Type B pancreatic cell (in vitro differentiated cells): ENCODE measurements at places on chromosomes 5 and 9. TPM values are rescaled to one million over a fixed set of nuclear protein-coding genes. Genes with fewer than 3 reads are reported as not detected.

INSYN2B gene
- total RNA-seq = 1.5 TPM in 1 of 2 replicates, not detected in the other

DNA sequence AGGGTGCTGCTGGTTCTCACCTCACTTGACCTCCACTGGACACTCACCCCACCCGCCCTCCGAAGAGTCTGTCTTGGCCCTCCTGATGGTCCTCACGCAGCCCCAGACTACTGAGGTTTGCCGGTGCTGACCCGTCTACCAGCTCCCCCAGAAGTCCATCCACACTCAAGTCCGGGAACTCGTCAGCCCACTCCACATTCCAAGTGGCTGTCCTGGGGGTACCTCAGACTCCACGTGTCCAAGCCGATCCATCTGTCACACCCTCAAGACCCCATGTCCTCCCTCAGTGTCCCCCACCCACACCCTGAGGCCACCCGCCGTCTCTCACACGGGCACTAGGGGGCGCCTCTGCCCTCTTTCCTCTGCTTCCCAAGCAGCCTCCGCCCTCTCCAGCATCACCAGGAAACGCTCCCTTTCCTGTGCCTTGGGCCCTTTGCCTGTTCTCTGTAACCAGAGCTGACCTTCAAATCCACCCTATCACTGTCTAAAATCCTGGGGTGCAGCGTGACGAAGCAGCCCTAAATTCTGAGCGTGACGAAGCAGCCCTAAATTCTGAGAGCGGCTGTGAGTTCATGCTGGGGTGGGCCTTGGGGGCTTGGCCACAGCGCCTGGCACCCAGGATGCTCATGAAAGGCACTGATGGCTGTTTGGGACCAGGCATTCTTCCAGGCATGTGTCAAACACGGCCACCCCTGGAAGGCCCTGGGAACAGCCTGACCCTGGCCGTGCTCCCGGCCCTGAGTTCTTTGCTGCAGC is 95.7 kb downstream of the KCNT1 start:
- no peaks in the 10 kb centered on the region for H3K36me3 ChIP-seq
- no peak for DNase-seq
- no peak overlapping the region for H3K27ac ChIP-seq
- no peaks in the 10 kb centered on the region for H3K27me3 ChIP-seq
- H3K4me1 ChIP-seq = no peaks in the 10 kb centered on the region

GRCh38 chr5:59169768-59170150 is 586.9 kb downstream of the RAB3C start:
- peaks cover 40% of the 10 kb centered on the region for H3K4me1 ChIP-seq
- H3K27ac ChIP-seq = peak overlapping the region; percentile 90
- peaks cover 6% of the 10 kb centered on the region for H3K36me3 ChIP-seq

- H3K4me3 ChIP-seq = no peak overlapping the region
- no peaks in the 10 kb centered on the region for H3K4me1 ChIP-seq
- H3K27ac ChIP-seq = no peak overlapping the region
- H3K36me3 ChIP-seq = no peaks in the 10 kb centered on the region
- no peak for DNase-seq
These were observed 186.7 kb downstream of the DRD1 start for GRCh38 chr5:175257128-175257846.

SLC23A1 gene
- 1.6 and 2.1 TPM in 2 replicates for total RNA-seq

DNA sequence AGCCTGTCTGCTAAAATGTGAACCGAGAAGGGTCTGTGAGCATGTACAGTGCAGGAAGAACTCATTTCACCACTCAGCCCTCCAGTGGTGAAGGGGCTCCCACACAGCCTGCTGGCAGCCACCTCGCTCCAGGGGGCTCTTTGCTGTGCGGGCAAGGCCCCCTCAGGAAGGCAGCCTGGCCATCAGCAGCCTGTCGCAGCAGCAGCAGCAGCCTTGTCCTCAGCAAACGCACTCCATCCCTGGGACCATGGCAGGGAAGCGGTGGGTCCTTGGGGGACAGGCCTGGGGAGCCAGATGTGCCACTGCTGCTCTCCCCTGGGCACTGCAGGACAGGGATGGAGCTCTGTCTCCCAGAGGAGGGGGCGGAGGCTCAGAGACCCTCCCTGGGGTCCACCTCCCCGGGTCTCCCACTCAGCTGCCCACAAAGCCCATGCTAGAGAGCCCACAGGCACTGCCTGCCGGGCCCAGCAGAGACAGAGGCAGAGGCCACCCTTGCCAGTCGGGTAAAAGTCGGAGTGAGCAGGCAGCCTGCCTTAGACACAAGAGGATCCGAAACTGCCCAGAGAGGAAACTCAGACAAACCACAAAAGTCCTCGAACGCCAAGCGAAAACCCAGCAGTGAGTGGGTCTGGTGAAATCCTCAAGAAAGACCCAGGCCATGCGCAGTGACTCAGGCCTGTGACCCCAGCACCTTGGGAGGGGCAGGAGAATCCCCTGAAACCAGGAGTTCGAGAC is 8.0 kb downstream of the BRD3 start:
- H3K4me1 ChIP-seq = peaks cover 31% of the 10 kb centered on the region
- no peak overlapping the region for H3K27ac ChIP-seq
- no peak overlapping the region for H3K4me3 ChIP-seq
- no peak for DNase-seq
- no peaks in the 10 kb centered on the region for H3K27me3 ChIP-seq

- peak overlapping the region; percentile 92 for H3K4me3 ChIP-seq
- no peaks in the 10 kb centered on the region for H3K27me3 ChIP-seq
- H3K4me1 ChIP-seq = peaks cover 35% of the 10 kb centered on the region
- peak overlapping the region; percentile 99 for H3K27ac ChIP-seq
These were observed 580 bp upstream of the DUSP1 start for GRCh38 chr5:172771439-172772111.

JAKMIP2 gene
- total RNA-seq = 2.7 and 13.8 TPM in 2 replicates

- H3K4me3 ChIP-seq = peak overlapping the region; percentile 96
- H3K36me3 ChIP-seq = peaks cover 46% of the 10 kb centered on the region
- no peak for DNase-seq
- no peaks in the 10 kb centered on the region for H3K27me3 ChIP-seq
These were observed 279.0 kb downstream of the AOPEP start for GRCh38 chr9:95005278-95006143.

DNA sequence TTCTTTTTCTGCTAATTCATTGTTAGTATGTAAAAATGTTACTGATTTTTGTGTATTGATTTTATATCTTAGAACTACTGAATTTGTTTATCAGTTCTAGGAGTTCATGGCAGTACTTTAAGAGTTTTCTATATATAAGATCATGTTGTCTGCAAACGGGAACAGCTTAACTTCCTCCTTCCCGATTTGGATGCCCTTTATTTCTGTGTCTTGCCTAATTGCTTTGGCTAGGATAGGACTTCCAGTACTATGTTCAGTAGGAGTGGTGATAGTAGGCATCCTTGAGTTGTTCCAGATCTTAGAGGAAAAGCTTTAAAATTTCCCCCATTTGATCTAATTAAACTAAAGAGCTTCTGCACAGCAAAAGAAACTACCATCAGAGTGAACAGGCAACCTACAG is 20.1 kb downstream of the RCL1 start:
- H3K36me3 ChIP-seq = peaks cover 11% of the 10 kb centered on the region
- H3K27ac ChIP-seq = no peak overlapping the region
- no peak for DNase-seq

PCDHA10 gene
- total RNA-seq = 9.9 and 20.3 TPM in 2 replicates
